CD8-positive, alpha-beta memory T cell (primary cell): ENCODE measurements at places on chromosomes 5 and 9.

DNA sequence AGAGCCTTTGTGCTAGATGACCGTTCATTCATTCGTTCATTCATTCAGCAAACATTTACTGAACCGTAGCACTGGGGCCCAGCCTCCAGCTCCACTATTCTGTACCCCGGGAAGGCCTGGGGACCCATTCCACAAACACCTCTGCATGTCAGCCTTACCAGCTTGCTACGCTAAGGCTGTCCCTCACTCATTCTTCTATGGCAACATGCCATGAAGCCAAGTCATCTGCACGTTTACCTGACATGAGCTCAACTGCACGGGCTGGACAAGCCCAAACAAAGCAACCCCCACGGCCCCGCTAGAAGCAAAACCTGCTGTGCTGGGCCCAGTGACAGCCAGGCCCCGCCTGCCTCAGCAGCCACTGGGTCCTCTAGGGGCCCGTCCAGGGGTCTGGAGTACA lies 6.0 kb downstream of the CEL start:
- no peaks in the 10 kb centered on the region for H3K4me1 ChIP-seq
- no peak for DNase-seq
- no peaks in the 10 kb centered on the region for H3K36me3 ChIP-seq
- H3K4me3 ChIP-seq, result no peak overlapping the region
- H3K27me3 ChIP-seq, result no peaks in the 10 kb centered on the region

GRCh38 chr5:142079306-142079721 lies 29.3 kb upstream of the NDFIP1 start:
- H3K4me1 ChIP-seq, result no peaks in the 10 kb centered on the region
- no peak overlapping the region for H3K27ac ChIP-seq
- no peak for DNase-seq
- no peaks in the 10 kb centered on the region for H3K36me3 ChIP-seq

DNA sequence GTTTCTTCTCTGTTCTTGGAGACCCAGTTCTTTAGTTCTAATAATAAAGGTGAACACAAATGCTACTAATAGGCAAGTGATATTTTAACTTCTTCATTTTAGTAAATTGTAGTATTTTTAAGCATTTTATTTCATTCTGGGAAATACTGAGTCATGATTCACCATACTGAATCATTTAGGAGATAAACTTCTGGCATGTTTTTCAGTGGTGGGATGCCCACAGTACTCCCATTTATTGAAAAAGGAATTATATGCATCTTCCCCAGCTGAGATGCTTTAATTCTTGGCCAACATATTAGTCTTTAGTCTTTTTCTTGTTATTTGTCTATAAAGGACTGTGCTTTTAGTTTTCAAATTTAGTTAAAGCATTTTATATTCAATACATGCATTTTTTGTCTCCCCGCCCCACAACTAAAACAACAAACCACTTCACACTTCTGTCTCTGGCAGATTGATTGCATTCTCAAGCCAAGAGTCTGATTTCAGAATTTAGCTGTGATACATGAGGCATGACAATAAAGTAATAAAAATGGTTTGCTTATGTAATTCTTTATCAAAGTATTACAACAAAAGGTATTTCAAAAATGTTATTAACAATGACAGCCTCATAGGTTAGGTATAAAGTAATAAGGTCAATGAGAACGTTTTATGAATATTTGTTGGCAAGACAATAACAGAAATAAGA lies 125.2 kb upstream of the CDH18 start:
- H3K36me3 ChIP-seq, result no peaks in the 10 kb centered on the region
- H3K27me3 ChIP-seq, result no peaks in the 10 kb centered on the region
- no peak overlapping the region for H3K27ac ChIP-seq
- H3K4me1 ChIP-seq, result no peaks in the 10 kb centered on the region
- no peak for DNase-seq
- no peak overlapping the region for H3K4me3 ChIP-seq

- H3K4me1 ChIP-seq, result no peaks in the 10 kb centered on the region
- H3K36me3 ChIP-seq, result no peaks in the 10 kb centered on the region
- H3K27ac ChIP-seq, result no peak overlapping the region
- H3K27me3 ChIP-seq, result no peaks in the 10 kb centered on the region
- no peak for DNase-seq
Measured at GRCh38 chr5:89450149-89450538, 567.2 kb upstream of the MEF2C start.

DNA sequence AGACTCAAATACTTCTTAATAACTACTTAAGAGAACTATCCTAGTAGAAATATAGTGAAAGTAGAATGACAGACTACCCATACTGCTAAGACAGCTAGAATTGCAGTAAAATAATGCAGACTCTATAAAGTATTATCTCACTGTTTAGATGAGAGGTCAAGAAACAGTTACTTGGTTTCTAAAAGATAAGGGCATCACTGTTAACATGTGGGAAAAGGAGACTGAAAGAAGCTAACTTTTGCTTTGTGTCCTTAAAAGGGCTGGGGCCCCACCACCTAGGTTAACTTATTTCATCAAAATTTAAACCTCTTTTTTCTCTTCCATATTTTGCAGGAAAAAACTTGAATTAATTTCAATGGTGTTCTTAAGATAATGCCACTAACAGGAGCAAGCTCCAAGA lies 204.3 kb downstream of the CNTLN start:
- no peak overlapping the region for H3K4me3 ChIP-seq
- no peak for DNase-seq
- H3K4me1 ChIP-seq, result no peaks in the 10 kb centered on the region
- no peaks in the 10 kb centered on the region for H3K36me3 ChIP-seq

DNA sequence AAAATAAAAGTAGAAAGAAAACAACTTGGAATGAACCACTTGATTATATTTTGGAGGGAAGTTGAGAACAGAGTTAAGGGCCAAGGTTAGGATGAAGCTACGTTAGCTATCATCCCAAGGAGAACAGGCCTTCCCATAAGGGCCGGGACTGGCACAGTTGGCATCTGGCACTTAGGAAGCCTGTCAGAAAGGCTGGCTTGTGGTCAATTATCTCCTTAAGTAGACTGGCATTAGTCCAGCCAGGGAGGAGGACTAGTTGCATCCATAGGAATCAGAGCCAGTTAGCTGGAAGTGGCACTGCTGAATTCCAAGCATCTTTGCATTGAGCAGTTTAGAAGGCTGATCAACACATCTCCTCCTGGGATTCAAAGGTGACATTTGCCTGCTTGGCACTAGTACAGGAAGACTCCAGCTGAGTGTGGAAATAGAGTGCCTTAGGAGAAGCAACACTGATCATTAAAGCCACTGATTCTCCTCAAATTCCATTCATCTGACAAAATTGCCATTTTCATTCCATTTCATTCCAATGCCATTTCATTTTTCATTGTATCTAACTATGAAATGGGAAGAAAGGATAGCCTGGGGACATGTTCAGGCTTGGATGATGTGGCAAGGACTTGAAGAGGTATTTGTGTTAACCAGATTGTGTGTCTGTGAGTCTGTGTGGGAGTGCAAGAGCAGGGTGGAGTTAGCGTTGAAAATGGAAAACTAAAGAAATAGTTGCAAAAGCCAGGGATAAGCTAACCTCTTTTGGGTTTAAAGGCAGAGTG lies 5.5 kb downstream of the FOXB2 start:
- H3K27me3 ChIP-seq, result peaks cover 33% of the 10 kb centered on the region
- no peaks in the 10 kb centered on the region for H3K4me1 ChIP-seq

DNA sequence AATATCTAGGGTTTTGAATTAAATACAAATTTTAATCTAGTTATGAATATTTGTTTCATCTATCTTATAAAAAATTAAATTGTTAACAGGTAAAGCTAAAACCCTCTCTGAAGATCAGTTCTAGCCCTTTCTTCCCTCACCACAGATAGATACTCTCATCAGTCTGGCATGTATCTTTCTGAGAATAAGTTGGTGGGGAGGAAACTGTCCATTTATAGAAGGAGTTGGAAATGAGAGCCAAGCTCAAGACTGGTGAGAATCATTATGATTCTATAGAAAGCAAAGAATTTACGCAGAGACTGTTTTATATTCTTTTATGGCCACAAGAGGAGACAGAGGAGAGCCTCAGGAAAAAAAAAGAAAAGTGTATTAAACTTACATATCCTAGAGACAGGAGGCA lies 59.0 kb downstream of the STARD4 start:
- no peak overlapping the region for H3K4me3 ChIP-seq
- H3K4me1 ChIP-seq, result no peaks in the 10 kb centered on the region
- no peak overlapping the region for H3K27ac ChIP-seq
- H3K27me3 ChIP-seq, result no peaks in the 10 kb centered on the region
- DNase-seq, result no peak
- peaks cover 12% of the 10 kb centered on the region for H3K36me3 ChIP-seq

DNA sequence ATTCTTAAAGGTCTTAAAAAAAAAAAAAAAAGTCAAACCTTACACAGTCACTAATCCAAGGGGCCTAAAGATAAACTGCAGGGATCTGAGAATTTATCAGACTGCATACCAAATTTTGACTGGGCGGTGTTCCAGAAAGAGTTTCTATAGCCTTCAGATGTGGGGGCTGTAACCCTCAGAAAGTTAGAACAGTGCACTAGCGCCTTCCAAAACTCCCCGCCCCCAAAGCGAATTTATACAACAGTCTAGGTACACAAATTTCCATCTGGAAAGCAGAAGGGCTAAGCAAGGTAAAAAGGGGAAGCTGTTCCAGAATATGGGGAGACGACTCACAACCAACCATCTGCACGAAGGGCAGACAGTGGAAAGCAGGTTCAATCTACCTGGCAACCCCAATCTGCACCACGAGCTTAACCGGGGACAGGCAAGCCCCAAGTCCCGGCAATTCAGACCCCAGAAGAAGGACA lies 813 bp downstream of the ERMP1 start:
- peak overlapping the region; percentile 69 for H3K4me3 ChIP-seq
- DNase-seq, result peak; percentile 44
- H3K27me3 ChIP-seq, result no peaks in the 10 kb centered on the region
- H3K36me3 ChIP-seq, result no peaks in the 10 kb centered on the region
- peak overlapping the region; percentile 46 for H3K27ac ChIP-seq

GRCh38 chr9:124008694-124009530 lies 2.7 kb upstream of the LHX2 start:
- peaks cover 51% of the 10 kb centered on the region for H3K27me3 ChIP-seq
- no peaks in the 10 kb centered on the region for H3K4me1 ChIP-seq
- no peak for DNase-seq
- H3K4me3 ChIP-seq, result no peak overlapping the region

DNA sequence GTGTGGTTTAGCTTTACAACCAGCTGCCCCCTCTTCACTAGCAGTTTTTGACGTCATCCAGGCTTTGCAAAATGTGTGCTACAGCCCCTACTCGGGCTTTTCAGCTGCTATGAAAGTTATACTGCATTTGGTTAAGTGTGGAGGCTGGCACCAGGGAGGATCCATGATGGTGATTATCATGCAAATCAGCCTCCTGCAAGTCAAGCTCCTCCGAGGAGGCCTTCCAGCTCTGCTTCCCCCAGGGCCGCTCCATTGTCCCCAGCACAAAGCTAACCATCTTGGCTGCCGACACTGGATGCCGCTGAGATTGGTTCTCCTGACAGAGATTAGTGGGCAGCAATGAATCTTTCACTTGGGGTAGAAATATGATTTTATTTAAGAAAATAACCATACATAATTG lies 159.6 kb downstream of the NR2F1-AS1 start:
- no peaks in the 10 kb centered on the region for H3K4me1 ChIP-seq
- no peak overlapping the region for H3K27ac ChIP-seq
- H3K4me3 ChIP-seq, result no peak overlapping the region

- no peak overlapping the region for H3K27ac ChIP-seq
- H3K4me3 ChIP-seq, result no peak overlapping the region
- no peak for DNase-seq
Measured at GRCh38 chr5:67014957-67015400, 181.6 kb downstream of the CD180 start.

GRCh38 chr9:115922444-115922843 lies 231.1 kb upstream of the PAPPA start:
- no peaks in the 10 kb centered on the region for H3K36me3 ChIP-seq
- no peak overlapping the region for H3K4me3 ChIP-seq
- H3K27me3 ChIP-seq, result no peaks in the 10 kb centered on the region
- H3K4me1 ChIP-seq, result no peaks in the 10 kb centered on the region

GRCh38 chr9:15357050-15357653 lies 50.1 kb upstream of the TTC39B start:
- peaks cover 13% of the 10 kb centered on the region for H3K4me1 ChIP-seq
- peak; percentile 34 for DNase-seq
- no peaks in the 10 kb centered on the region for H3K36me3 ChIP-seq
- H3K4me3 ChIP-seq, result no peak overlapping the region

DNA sequence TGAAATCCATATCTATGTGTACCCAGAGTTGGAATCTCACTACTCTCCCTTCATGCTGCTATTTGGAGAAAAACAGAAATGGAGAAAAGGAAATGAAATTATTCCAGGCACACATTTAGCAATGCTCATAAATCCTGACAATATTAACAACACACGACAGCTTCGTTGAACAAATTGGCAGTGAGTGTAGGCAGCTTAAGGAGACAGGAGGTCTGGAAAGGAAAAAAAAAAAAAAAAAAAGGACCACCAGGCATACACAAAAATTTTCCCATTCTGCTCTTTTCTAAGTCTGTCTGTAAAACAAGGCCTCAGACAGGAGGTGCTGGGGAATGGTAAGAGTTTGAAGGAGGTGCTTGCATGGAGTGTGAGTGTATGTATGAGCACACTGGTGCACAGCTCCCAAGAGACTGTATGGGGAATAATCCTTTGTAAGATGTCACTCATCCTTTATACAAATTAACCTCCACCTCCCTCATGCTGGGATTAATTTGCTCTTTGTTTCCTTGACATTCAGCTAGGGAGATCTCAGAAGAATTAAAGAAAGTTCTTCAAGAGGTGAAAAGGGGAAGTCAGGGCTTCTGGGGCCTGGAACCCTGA lies 78.9 kb downstream of the ASTN2 start:
- no peak overlapping the region for H3K4me3 ChIP-seq
- no peaks in the 10 kb centered on the region for H3K27me3 ChIP-seq
- no peak overlapping the region for H3K27ac ChIP-seq
- no peaks in the 10 kb centered on the region for H3K36me3 ChIP-seq

DNA sequence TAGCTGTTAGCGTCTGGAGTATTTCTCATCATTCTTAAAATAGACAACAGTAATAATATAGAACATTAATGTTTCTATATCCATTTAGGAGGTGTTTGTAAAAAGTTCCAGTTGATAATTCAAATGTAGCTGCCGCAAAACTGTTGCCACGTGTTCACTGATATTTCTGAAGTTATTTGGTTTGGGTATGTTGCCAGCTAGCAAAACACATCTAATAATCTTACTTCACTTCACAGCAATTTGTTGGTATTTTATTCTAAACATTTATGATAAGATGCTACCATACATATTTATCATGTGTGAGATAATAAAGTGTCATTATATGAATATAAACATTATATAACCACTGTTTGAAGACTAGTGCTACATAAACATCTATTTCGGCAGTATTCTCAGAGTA lies 101.6 kb downstream of the CDH12 start:
- no peaks in the 10 kb centered on the region for H3K4me1 ChIP-seq
- H3K27ac ChIP-seq, result no peak overlapping the region
- H3K36me3 ChIP-seq, result no peaks in the 10 kb centered on the region
- no peak overlapping the region for H3K4me3 ChIP-seq
- DNase-seq, result no peak

- H3K4me3 ChIP-seq, result no peak overlapping the region
- H3K4me1 ChIP-seq, result no peaks in the 10 kb centered on the region
- no peak overlapping the region for H3K27ac ChIP-seq
- no peaks in the 10 kb centered on the region for H3K36me3 ChIP-seq
- DNase-seq, result no peak
Measured at GRCh38 chr5:129960831-129961230, 56.6 kb downstream of the CHSY3 start.
